ENCODE measurements at places on chromosomes 7 and 10. TPM values are rescaled to one million over a fixed set of nuclear protein-coding genes. Genes with fewer than 3 reads are reported as not detected.

The GIMAP6 gene
- 6.5 TPM for total RNA-seq

DNA sequence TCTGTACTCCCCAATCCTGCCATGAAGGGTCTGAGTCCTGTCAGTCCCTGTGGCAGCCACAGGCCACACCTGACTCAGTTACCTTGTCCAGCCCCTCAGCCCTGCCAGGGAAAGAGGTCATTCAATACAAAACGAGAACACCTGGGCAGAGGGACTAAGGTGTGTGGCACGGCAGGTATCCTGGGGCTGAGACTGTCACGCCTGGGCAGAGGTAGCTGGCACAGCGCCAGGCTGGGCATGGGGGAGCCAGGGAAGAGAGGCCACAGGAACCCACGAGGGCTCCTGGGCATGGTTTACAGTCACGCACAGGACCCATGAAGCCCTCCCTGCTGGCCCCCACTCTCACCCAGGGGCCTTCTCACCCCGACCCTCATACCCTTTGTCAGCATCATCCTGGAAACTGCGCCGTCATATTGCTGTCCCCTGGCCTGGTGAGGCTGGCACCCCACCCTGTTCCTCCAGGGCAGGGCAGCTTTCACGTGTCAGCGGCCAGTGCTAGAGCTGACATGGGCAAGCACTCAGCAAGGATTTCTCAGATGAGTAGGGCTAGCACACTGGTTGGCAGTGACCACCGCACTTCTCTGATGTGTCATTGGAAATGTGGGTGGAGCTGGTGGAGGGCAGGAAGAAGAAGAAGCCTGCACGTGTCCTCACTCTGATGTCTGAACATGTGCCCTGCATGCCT is 42.7 kb downstream of the LRRC18 start:
- peak; percentile 43 for DNase-seq

DNA sequence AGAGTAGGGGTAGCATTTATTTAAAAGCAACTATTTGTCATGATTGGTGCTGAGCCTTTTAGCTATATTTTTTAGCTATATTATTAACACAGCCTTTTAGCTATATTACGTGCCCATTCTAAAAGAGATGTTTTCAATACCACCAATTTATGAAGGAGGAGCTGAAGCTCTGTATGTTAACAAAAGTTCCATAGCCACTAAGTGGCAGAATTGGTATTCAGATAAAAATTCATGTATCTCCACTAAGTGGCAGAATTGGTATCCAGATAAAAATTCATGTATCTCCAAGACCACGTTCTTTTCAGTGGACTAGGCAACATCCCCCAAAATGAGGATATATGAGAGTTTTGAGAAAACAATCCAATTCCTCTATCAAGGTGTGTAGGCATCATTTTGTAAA is 268.6 kb downstream of the HGF start:
- DNase-seq = no peak

DNA sequence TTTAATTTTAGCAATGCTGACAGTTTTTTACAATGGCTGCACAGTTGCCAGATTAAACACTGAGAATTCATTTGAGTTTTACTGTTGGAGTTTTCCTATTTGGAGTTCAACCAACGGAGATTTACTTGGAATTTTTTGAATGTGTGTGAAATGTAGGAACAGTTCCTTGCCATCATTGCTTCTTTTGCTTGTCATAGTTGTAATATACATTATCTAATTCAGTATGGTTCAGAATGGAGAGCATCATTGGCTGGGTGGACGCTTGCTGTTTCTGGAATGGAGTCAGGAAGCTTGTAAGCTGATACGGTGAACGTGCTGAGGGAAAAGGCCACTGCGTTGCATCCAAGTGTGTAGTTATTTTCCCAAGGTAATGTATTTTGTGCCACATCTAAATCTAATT is 404.3 kb upstream of the KLF6 start:
- no peak for DNase-seq

DNA sequence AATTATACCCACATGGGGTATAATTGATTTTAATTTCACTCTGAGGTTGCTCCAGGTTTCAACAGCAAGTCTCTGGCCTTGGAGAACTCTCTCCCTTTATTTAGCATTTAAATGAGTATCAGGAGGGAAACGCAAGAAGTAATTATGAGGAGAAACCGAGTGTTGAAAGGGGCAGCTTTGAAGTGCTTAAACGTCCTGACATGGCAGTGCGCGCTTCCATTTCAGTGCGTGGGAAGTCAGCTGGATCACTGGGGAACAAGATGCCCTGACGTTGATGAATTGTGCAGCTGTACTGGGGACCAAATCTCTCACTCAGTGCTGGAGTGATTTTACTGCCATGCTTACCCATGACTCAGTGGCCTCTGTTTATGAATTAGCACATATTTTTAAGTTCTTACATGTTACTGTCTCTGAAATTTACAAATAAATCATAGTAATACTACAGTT is 106.0 kb upstream of the PRR15 start:
- no peak for DNase-seq

Measured in left lobe of liver (tissue), 2 donors.